ENCODE measurements at places on chromosomes 5 and 9.

GRCh38 chr9:127449332-127449966 lies 1.8 kb downstream of the RPL12 start:
- no peak for DNase-seq

DNA sequence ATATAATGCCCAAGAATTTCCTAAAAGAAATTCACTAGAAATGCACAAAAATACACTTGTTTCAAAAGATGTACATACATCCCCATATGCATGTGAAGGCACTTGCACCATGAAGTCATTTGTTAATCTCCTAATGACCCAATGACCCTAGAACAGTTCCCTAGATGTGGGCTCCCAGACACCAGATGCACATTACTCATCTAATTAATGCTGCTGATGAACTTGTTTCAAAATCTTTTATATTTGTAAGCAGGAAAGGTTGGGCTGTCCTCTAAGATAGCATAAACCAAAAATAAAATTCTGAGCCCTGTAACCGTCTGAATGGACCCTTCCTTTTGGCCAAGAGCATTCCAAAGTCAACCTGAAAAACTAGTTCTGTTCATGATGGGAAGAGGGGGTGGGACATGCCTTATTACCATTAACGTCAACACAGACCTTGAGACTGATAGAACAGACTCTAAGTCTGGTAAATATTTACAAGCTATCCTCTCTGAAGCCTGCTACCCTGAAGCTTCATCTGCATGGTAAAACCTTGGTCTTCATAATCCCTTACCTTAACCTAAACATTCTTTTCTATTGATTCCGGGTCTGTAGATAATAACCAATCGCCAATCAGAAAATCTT lies 91.0 kb upstream of the DAPK1 start:
- DNase-seq: peak; percentile 77

- no peak for DNase-seq
These were observed 286.4 kb upstream of the CDH12 start for GRCh38 chr5:23139338-23140171.

GRCh38 chr5:67636091-67636490 lies 439.5 kb upstream of the CD180 start:
- DNase-seq: no peak

DNA sequence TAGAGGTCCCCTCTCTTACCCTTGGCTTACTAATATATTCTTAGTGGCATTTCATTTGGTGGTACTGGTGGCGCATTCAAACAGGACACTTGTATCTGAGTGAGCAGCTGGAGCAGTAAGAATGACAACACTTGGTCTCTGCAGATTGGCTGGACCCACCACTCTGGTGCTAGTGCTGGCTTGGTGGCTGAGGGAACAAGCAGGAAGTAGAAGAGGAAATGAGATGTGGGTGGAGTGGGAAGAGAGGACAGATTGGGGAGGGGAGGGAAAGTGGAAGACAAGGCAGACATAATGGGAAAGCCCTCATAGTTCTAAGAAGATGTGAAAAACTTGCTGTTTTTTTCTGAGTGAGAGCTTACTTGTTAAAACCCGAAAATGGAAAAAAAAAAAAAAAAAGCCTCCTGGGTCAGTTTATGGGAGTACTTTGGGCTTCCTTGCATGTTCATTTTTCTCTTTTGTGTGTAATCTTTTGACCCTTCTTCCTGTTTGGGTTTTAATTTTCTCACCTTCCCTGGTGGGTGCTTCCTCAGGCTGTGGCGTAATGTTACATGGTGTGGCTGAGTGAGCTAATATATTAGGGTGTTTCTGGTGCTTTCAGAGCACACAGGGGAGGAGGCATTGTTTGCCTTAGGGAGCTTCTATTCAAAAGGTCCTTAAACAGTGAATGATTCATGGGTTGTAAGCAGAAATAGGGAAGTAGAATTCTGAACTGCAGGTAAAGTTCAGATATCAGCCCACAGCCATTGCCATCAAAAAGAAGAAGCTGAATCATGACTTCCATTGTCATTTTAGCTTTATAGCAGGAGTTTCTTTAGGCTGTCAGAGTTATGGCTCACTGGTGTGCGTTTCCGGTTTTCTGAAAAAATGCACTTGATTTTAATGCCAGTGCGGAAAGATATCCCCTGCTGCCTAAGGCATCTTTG lies 52.3 kb downstream of the TLE4 start:
- peak; percentile 70 for DNase-seq

GRCh38 chr9:36779582-36779981 lies 206.9 kb downstream of the MELK start:
- no peak for DNase-seq

- DNase-seq: no peak
These were observed 1.5 kb upstream of the ZFR start for GRCh38 chr5:32445831-32446614.

DNA sequence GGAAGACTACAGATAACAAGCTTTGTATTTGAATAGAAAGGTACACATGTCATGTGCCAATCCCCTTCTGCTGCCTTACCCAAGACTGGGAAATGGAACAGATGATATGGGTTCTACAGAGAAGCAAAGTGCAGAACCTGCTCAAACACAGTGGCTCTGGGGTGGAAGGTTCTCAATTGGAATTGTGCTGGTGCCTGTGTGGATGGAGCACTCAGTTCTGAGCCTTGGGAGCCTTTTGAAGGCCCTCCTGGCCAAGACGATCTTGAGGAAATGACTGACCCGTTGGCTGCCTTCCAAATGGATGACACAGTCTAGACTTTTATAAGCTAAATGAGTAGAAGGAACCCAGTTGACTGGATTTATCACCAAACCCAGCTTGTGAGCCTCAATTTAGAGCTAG lies 4.2 kb upstream of the PRSS3 start:
- DNase-seq: peak; percentile 66

DNA sequence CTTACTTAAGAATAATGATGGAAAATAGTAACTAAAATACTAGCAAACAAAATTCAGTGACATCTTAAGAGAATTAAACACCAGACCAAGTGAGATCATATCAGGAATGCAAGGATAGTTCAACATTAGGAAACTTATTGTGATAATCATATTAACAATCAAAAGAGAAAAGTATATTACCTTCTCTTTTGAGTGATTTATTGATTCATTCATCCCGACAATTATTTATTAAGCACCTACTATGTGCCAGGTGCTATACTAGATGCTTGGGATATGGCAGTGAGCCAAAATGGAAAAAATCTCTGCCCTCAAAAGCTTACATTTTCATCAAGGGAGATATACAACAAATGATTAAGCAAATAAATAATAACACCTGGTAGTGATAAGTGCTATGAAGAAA lies 23.7 kb upstream of the PURA start:
- no peak for DNase-seq

GRCh38 chr9:135015096-135015495 lies 72.4 kb upstream of the OLFM1 start:
- DNase-seq: no peak

DNA sequence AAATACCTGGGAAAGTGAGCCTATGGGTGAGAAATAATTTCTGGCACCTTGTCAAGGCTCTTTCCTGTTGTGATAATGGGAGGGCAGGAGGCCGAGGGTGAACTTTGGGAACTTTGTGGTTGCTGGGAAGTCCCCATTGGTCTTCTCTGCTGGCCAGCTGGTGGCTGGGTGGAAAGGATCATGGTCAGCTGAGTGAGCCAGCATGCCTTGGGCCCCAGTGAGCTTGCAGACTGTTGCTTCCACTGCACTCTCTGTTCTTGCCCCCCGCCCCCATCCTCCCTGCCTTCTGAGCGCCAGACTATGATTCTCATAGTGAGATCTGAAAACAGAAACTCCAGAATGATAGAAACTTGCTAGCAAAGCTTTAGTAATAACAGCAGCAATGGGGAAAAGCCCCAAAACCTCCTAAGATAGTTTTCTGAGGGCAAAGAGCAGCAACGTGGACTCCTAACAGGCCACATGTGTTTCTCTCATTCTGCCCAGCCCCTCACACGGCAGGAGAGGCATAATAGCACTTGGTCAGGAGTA lies 139.2 kb upstream of the SMARCA2 start:
- peak; percentile 29 for DNase-seq

- DNase-seq: peak; percentile 65
These were observed 47.0 kb downstream of the IQGAP2 start for GRCh38 chr5:76450054-76450453.

- no peak for DNase-seq
These were observed 186.4 kb downstream of the CAAP1 start for GRCh38 chr9:26706223-26706622.

DNA sequence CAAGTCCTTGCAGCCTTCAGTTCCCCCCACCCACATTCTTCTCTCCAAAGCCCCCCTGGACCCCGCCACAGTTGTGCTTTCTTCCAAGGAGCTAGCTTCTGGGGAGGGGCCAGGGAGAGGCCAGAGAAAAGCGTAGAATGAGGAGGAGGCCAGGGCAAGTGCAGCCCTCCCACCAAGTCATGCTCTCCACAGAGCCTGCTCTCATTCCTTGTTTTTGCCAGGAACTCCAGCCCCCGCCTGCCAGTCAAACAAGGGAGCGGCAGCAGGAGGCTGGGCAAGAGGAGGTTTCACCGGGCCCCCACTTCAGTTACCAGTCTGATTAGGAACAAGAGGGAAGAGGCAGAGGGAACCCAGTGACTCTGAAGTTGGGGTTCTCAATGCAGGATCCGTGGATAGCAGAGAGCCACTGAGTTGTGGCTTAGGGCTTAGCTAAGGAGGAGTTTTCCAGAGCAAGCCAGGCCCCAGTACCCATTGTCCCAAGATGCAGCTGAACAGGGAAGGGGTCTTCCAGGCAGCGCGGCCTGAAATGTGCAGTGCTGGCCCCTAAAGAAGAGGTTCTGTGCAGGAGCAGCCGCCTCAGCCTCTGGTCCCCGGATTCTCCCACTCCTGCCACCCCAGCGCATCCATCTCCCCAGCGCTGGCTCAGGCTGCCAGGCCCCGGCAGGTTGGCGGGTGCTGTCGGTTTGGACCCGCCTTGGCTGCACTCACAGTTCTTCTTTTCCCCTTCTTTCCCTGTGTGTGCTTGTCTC lies 120.6 kb downstream of the DAB2IP start:
- DNase-seq: no peak

DNA sequence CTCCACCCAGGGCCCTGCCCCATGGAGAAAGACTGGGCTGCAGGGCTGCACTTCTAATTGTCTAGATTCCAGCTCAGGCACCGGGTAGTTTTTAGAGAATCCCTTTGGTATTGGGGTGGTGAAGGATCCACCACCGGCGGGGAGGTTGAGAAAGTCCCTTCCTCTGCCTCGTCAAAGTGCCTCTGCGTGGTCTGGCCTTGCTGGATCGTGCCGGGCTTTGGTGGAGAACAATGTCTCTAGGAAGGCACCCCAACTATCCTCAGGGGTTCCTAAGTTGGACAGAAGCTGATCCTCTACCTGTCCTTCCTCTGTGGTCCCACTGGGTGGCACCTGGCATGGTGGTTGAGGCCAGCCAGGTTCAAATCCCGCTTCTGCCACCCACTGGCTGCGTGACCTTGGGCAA lies 7.3 kb upstream of the AMBP start:
- DNase-seq: no peak

- no peak for DNase-seq
These were observed 15.4 kb upstream of the ARL15 start for GRCh38 chr5:54325610-54326311.

- DNase-seq: peak; percentile 75
These were observed 9.4 kb downstream of the ERAP2 start for GRCh38 chr5:96885518-96886338.

DNA sequence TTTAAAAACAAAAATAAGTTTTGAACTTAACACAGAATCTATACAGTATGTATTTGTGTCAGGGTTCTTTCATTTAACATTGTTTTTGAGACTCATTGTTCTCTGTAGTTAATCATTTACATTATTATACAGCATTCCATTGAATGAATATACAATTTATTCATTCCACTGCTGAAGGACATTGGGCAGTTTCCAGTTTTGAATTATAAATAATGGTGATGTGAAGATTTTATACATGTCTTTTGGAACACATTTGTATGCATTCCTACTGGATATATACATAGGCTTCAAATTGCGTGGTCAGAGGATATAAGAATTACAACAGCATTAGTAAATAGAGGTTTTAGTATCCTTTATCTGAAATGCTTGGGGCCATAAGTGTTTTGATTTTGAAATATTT lies 72.0 kb downstream of the CEP120 start:
- DNase-seq: no peak

- peak; percentile 37 for DNase-seq
These were observed at the start of gene PDE8B for GRCh38 chr5:77210091-77210963. TSS of gene PDE8B (plus strand) at chr5:77210680. CDS start at chr5:77210926, 246 bp downstream.

- DNase-seq: no peak
These were observed 81.2 kb downstream of the COL27A1 start for GRCh38 chr9:114236391-114237138.

- peak; percentile 84 for DNase-seq
These were observed 25.7 kb downstream of the SYK start for GRCh38 chr9:90827181-90827871.

DNA sequence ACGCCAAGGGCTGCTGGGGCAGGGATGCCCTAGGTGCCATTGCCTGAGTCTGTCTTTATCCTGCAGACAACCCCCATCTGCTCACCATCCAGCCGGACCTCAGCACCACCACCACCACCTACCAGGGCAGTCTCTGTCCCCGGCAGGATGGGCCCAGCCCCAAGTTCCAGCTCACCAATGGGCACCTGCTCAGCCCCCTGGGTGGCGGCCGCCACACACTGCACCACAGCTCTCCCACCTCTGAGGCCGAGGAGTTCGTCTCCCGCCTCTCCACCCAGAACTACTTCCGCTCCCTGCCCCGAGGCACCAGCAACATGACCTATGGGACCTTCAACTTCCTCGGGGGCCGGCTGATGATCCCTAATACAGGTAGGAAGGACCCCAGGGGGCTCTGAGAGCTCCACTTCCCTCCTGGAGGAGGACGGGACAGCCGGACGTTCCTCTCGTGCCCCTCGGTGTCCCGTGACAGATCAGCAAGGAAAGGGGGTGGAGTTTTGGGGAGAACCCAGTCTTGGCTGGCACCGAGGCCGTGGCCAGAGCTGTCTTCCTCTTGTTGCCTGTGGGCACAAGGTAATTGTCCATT lies 24.9 kb downstream of the HK3 start:
- DNase-seq: no peak

GRCh38 chr9:33884856-33885701 lies 68.1 kb downstream of the UBE2R2 start:
- DNase-seq: no peak

GRCh38 chr5:171669571-171669970 lies 116.0 kb upstream of the SMIM23 start:
- DNase-seq: no peak

DNA sequence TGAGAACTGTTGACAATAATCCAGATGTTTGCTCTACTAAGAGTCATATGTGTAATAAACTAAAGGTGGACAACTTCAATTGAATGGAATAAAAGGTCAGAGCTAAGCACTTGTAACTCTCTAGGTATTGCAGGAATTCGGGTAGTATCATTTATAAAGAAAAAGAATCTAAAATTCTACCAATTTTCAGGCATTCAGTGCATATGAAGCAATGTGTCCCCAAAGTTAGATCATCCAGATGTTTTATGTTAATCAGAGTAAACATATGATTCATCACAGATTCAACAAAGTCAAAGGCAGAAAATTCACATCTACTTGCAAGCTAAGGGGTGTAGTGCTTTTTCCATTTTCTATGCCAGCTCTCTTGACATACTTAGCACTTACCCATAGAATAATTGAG lies 477.1 kb downstream of the PDE4D start:
- DNase-seq: no peak

Measured in suppressor macrophage (primary cell).